AG04449 (cell line): ENCODE measurements at places on chromosomes 2 and 18.
A peak's percentile ranks its signal among the peaks of the same experiment; 100 is the strongest.

GRCh38 chr2:234147335-234147861, 96.9 kb downstream of the SPP2 start:
- no peak for DNase-seq

GRCh38 chr2:233060501-233060979, 398 bp downstream of the INPP5D start:
- no peak for DNase-seq

DNA sequence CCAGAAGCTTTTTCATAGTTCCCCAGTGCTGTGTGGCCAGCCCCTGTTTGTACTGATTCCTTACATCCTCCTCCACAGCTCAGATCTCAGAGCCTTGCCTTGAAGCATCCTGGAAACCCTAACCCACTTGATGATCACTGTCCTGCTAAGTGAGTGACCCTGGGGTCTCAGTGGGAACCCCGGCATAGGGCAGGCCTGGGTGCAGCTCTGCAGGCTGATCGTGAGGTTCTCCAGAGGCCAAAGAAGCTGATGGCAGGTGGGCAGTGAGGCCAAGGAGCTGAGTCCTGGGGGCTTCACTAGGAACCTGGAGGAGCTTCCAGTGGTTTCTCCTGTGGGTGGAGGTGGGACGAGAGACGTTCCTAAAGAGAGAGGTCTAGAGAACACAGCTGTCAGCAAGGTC, 47.4 kb upstream of the BIN1 start:
- DNase-seq = no peak

DNA sequence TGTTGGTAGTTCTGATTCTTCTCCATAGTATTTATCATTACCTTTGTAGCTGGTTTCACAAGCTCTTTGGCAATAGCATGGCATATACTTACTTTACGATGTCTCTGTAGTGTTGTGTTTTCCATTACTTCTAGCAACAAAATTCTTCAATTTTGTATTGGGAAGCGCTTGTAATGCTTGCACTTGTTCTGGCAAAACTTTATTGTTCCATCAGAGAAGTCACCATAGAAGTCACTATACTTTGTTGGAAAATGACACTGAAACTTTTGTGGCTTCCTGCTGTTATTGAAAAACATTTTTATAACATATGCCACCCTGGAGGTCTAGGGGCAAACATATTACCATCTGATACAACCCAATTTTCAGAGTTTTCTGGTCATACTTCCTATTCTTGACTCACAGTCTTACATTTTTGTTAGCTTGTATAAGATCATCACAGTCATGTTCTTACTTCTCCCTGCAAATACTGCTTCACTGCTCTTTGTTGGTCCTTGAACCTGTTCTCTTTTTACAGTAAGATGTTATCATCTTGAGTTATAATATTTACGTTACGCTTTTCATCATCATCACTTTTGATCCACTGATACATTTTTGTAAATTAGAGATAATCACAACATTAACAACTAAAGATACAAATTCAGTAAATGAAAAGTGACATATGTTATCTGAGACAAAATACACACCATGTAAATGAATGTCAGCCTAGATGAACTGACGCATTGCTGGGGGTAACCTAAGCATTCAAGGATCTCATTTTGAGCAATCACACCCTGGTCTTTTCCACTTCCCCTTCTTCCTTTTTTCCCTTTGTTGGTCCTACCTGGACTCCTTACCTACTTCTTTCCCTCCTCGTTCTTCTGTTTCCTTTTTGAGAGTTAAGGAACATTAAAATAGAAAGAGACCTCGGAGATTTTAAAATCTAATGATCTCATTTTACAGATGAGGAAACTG, 33.3 kb upstream of the CXCR4 start:
- no peak for DNase-seq

- DNase-seq = no peak
Observed at GRCh38 chr2:175853616-175853890, 148.5 kb downstream of the LNPK start.

- DNase-seq = no peak
Observed at GRCh38 chr2:38152035-38152434, 76.1 kb upstream of the CYP1B1 start.

DNA sequence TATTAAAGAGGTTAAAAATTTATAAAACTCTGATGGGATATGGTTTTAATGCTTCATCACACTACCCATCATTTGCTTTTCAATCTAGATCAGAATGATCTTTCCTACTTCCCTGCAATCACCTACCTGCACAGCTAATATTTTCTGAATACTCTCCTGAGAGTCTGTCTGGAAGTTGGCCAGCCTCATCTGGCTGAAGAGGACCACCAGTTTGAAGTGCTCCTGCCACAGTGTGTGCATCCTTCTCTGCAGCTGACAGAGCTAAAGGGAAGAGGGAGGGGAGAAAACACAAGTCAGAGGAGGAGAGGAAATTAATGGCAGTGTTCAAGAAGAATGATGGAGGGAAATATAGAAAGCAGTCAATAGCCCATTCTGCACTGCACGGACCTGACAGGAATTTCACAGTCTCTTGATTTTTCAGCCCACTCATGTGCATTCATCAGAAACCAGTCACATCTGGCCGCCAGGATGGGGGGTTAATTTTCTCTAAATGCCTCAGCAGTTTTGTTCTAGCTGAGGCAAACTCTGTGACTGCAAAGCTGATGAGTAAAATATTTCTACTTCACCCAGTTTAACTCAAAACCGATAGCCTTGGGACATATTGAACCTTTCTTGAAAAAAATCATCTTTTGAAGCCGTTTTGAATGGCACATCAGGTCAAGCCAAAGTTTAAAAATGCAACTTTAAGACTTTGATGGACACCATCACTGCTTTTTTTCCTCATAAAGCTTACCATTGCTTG, 201.8 kb upstream of the KLHL14 start:
- no peak for DNase-seq

- no peak for DNase-seq
Observed at GRCh38 chr18:595571-595970, 1.2 kb upstream of the CLUL1 start.

- DNase-seq = no peak
Observed at GRCh38 chr18:72866901-72867745, 664 bp downstream of the NETO1 start.

DNA sequence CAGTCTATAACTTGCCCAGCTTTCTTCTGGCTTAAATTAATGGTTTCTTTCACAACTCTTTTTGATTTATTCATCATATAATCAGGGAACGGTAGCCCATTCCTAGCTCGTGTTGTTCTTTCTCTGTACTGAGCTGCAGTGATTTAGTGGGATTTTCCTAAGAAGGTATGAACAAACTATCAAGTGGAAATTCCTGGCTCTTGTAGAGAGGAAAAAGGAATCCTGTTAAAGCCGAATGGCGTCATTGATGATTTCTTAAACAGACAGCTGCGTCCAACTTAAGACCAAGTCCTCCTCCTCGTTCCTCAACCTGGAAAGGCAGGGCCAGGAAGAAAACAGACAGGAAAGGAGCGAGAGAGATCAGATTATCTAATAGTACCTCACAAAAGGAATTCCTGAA, 69.2 kb upstream of the CABLES1 start:
- peak; percentile 29 for DNase-seq

DNA sequence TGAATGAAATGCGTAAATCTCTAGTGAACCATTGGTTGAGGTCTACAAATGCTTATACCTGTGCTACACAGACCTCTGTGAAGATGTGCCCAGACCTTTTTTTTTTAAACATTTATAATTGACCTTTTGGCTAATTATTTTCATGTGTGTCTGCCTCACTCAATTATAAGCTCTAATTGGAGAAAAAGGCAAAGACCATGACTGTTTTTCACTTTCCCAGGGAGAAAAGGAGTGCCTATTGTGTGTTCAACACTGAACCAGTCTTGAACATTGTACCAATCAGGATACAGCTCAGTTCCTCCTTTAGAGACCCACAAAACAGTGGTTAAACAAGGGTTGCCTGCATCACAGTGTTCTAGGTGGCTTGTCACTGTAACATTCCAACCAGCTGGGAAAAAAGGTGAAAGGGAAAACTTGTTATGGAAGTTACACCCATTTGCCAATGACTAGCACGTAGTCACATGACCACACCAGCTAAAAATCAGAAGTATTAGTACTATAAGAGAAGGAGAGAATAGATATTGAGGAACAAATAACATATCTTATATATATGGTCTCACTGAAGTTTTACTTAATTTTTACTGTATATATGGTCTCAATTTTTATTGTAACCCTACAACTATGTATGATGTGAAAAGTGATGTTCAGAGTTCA, 13.4 kb downstream of the TANK start:
- DNase-seq = no peak

DNA sequence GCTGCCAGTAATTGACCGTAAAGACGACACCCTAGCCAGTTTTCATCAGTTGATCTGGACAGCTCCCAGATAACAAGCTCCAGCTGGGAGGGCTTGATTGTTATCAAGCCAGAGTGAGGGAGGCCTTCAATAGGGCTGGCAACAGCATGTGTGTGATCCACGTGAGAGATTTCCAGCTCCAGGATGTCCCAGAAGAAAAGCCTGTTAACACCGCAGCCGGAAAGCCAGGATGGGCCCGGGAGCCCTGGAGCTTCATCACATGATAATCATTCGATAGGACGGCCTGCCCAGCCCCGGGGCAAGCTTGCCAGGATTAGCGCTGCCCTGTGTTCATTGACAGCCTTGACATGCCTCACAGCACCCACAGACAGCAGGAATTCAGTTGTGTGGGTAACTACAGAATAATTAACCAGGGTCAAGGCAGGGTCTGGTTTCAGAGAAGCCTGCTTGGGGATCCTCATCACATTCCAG, 182.5 kb downstream of the C1D start:
- no peak for DNase-seq

DNA sequence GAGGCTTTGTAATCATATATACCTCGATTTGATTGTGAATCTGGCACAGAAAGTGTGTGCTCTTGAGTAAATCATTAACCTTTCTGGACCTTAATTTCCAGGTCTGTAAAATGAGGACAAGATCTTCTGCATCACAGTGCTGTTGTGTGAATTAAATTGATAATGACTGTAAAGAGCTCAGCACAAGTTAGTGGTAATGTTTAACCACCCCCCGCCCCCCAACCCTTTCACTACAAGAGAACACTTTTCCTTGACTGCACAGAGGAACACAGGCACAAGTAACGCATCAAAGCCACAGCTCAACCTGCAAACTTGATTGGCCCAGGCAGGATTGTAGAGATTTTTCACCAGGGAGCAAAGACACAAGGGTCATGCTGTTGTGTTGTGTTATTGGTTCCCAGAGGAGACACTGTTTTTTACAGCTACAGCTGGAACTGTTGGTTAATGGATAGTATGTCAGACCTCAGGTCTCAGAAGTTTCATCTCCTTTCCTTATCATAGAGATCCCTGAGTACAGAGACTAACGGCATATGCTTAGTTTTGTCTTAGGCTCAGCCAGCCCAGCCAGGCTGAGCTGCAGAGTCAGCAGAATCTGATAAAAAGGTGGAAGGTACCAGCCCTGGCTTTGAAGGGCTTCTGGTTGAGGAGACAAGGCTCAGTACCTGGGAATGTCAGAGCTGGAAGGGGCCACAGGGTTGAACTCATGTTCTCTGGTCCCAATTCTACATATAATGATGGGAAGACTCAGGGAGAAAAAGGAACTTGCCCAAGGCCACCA, 10.6 kb downstream of the SETBP1 start:
- no peak for DNase-seq

DNA sequence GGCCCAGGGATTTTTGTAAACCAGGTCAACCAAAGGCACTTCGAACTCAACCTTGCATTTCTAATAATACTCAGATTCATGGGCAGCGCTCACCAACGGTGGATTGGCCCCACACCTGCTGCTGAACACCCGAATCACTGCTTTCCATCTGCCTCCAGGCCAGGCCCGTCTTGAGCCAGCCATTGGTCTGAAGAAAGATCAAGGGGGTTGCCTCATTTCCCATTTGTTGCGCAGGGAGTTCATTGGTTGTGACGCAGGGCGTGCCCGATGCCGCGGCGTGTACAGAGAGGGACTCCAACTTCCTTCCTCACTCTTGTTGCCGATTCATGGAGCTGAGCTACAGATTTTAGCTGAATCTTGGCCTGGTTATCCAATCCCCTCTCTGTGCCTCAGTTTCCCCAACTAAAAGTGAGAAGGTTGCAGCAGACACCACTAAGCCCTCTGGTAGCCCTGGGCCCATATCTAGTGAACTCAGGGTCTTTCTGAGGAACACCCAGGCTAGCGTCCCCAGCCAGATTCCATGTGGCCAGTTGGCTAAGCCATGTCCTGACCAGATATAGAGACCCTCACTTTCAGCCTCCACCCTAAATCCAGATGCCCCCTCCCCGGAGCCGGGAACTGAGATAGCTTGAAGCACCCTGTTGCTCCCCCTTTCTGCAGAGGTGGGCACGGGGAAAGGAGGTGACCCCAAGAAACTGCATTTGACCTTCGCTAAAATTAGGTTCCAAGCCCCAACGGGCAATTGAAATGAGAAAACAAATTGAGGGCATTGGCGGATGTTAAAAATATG, 60.9 kb upstream of the HPCAL1 start:
- no peak for DNase-seq

GRCh38 chr2:98736464-98736889, 5.5 kb upstream of the MGAT4A start:
- no peak for DNase-seq

GRCh38 chr18:54860941-54861340, 32.7 kb downstream of the RAB27B start:
- DNase-seq = no peak

DNA sequence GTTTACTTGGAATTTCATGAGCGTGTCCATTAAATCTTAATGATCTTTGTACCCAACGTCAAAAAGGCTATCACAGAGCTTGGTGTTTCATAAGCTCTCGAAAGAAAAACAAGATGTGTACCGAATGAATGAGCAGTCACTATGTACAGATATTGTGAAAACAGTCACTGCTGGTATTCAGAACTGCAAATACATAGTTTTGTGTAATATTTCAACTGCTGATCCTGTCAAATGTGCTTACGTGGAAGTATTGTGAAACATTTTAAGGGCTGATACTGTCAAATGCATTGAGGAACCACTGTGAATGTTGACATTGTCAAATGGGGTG, 184.2 kb upstream of the KLHL29 start:
- no peak for DNase-seq

GRCh38 chr2:60554074-60554645, 706 bp upstream of the BCL11A start:
- no peak for DNase-seq

- DNase-seq = no peak
Observed at GRCh38 chr2:217601601-217602000, 401.2 kb downstream of the TNS1 start.

DNA sequence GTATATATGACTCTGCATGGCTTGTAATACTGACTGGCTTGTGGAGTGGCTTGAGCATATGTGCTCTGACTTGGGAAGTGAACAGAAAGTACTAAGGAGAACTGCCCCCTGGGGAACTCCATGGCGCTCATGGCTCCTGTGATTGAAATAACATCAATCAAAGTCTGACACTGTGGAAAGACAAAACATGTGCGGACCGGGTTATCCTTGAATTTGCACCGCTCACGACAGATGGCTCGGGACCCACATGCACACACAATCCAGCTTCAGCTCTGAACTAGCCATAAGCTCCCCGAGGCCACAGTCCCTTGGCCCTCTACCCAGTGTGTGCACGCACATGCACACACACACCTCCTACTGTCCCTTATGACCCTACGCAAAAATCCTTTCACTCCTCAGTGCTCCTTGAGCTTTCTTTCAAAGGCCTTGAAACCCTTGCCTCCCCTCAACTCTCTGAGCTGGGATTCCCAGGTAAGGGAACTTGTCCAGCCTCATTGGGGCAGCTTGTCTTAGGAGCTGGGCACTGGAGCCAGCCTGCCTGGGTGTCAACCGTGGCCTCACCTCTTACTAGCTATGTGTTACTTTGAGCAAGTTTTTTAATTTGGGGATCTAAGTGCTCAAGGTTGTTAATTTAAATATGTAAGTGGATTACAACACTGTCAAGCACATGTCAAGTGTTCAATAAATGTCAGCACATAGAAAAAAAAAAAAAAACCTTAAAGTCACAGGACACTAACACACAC, 43.6 kb downstream of the MRPS5 start:
- DNase-seq = no peak

- no peak for DNase-seq
Observed at GRCh38 chr2:84131278-84131830, 327.7 kb downstream of the SUCLG1 start.
